Activated CD4-positive, alpha-beta T cell treated with anti-CD3 and anti-CD28 coated beads for 1 hour (primary cell): ENCODE measurements at places on chromosomes 1 and 21.

DNA sequence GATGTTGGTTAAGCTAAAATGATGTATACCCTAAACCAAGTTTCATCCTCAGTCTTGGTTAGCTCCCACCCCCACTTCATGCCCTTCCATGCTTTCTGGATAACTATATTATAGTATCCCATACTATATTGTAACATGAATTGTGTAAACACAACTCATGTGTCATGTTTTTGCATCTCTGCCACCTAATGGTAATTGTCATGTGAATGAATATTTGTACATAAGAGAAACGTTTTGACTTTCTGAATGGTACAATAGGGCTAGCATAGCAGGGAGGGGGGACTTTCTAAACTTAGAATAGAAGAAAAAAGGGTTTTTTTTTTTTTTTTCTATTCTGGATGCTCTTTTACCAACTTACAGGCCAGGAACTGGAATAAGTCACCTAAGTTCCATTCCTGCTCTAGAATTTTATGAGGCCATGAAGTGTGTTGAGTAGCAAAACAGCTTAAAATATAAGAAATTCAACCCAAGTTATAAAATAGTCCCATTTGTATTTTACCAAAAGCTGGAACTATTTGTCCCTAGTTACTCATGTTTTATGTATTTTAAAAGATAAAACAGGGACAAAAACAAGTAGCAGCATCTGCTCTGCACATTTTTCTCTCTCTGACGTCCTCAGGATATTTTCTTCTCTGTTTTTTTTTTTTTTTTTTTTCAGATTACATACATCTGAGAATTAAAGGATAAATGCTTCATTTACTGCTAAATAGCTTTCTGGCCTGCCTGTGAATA lies 77.4 kb downstream of the HLX start:
- DNase-seq = no peak

- DNase-seq = no peak
Observed at GRCh38 chr1:11229203-11229602, 33.1 kb downstream of the MTOR start.

- DNase-seq = no peak
Observed at GRCh38 chr1:161952607-161953172, 71.0 kb downstream of the OLFML2B start.

- no peak for DNase-seq
Observed at GRCh38 chr1:237013608-237014007, 9.4 kb upstream of the MT1HL1 start.

- DNase-seq = no peak
Observed at GRCh38 chr1:224543453-224543852, 72.7 kb upstream of the CNIH3 start.

GRCh38 chr1:107286125-107286524 lies 145.3 kb downstream of the NTNG1 start:
- DNase-seq = no peak

- no peak for DNase-seq
Observed at GRCh38 chr1:77796695-77797405, 17.4 kb downstream of the MIGA1 start.

DNA sequence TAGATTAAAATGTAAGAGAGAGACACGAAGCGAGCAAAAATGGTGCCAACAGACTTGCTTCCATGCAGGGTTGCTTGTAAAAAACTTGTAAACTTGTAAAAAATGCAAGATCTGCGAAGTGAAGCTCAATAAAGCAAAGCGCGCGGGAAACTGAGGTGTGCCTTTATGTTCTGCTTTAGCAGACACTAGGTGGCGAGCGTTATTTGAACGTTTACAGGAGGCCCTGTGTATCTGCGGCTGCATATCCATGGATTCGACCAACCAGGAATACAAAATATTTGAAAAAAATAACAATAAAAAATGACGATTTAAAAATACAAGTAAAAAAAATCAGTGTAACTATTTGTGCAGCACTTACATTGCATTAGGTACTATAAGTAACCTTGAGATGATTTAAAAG lies 1.5 kb downstream of the UBE2G2 start:
- DNase-seq = no peak

DNA sequence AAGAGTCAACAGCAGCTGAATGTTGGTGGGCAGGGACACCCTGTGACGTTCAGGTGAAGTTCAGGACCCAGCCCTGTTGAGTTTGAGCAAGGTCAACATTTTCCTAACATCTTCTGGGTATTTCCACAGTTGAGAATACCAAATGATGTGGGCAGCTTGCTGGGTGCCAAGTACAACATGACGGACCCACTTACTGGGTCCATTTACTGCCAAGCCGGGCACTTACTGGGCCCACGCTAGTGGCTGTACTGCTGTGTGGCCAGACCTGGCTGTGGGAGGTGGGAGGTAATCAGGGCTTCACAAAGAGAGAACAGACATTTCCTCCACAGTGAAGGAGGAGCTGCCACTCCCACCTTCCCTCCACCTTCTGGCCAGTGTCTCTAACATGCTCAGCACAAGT lies 99.2 kb downstream of the PSMG1 start:
- DNase-seq = no peak

DNA sequence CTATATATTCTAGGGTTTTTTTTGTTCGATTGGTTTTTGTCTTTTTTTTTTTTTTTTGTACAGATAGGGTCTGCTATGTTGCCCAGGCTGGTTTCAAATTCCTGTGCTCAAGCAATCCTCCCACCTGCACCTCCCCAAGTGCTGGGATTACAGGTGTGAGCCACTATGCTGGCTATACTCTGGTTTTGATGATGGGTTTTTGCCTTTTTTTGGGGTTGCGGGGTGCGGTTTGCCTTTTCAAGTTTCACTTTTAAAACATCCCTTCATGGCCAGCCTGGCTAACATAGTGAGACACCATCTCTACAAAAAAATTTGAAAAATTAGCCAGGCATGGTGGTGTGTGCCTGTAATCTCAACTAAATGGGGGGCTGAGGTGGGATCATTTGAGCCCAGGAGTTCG lies 10.0 kb downstream of the KDM5B start:
- DNase-seq = no peak

DNA sequence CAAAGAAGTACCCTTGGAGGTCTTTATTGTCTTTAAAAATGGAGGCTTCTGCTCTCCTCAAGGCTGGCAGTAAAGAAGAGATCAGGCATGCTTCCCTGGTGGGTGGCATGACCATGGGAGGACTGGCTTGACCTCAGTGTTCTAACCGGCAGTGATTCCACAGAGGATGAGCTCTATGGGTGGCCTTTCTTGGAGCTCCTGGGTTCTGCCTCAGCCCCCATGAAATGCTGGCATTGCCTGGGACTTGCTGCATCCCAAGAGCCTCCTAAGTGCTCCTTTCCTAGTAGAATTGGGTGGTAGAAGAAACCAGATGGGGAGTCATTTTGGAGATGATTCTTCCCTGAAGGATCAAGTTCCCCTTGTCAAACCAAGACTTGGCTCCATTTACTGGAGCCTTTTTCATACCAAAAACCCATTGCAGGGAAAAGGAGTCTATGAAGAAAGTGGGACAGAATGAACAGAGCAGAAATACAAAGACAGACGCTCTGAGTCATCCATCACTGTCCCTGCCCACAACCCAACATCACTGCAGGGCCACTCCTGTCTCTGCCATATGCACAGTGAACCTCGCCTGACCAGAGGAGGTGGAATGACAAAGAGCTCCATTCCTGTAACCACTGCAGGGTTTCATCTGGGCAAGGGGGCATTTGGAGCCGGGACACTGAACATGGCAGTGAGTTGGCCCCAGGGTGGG lies 42.4 kb downstream of the RIMS3 start:
- DNase-seq = no peak

DNA sequence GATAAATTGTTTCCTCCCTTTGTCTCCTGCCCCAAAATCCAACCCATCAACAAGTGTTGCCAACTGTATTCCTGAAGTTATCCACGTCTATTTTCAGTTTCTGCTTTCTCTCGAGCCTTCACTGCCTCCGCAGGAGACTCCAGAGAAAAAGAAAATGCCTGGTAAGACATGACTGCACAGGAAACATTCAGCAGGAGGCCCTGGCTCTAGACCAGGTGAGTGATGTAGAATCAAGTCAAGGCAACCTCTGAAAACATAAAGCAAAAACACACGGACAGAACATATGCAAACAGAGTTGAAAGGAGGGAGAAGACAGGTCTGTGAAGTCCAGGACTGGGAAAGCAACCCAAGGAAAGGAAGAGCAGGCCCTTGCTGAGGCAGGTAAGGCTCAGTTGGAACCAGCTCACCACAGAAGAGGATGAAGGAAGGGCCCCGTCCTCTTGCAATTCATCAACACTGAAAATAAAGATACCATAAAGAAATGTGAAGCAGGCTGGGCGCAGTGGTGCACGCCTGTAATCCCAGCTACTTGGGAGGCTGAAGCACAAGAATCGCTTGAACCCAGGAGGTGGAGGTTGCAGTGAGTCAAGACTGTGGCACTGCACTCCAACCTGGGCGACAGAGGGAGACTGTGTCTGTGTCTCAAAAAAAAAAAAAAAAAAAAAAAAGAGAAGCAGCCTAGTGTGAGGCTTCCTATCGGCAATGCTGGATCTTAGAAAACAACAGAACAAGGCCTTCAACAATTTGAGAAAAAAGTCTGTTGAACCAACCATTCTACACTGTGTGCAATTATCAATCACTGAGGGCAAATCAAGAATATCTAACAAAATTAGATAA lies 8.8 kb downstream of the NOL9 start:
- no peak for DNase-seq

GRCh38 chr1:154819628-154820590 lies 50.2 kb downstream of the KCNN3 start:
- DNase-seq = no peak

- no peak for DNase-seq
Observed at GRCh38 chr1:182145441-182145840, 83.9 kb upstream of the ZNF648 start.
